ENCODE measurements at places on chromosomes 7 and 10.

- no peak for DNase-seq
Measured at GRCh38 chr10:77960829-77961329, 34.3 kb upstream of the DLG5 start.

- DNase-seq, result no peak
Measured at GRCh38 chr10:133537546-133538545, 10.7 kb downstream of the CYP2E1 start.

- DNase-seq, result peak; percentile 99
Measured at GRCh38 chr10:85642421-85643170, 724.0 kb downstream of the GRID1 start.

- DNase-seq, result no peak
Measured at GRCh38 chr7:27141923-27142579, 1.4 kb downstream of the HOXA5 start.
